NCI-H2029 treated with DMSO at 0.1 percent for 48 hours (cell line): ENCODE measurements at places on chromosomes 5 and 9.
A peak's percentile ranks its signal among the peaks of the same experiment; 100 is the strongest.

DNA sequence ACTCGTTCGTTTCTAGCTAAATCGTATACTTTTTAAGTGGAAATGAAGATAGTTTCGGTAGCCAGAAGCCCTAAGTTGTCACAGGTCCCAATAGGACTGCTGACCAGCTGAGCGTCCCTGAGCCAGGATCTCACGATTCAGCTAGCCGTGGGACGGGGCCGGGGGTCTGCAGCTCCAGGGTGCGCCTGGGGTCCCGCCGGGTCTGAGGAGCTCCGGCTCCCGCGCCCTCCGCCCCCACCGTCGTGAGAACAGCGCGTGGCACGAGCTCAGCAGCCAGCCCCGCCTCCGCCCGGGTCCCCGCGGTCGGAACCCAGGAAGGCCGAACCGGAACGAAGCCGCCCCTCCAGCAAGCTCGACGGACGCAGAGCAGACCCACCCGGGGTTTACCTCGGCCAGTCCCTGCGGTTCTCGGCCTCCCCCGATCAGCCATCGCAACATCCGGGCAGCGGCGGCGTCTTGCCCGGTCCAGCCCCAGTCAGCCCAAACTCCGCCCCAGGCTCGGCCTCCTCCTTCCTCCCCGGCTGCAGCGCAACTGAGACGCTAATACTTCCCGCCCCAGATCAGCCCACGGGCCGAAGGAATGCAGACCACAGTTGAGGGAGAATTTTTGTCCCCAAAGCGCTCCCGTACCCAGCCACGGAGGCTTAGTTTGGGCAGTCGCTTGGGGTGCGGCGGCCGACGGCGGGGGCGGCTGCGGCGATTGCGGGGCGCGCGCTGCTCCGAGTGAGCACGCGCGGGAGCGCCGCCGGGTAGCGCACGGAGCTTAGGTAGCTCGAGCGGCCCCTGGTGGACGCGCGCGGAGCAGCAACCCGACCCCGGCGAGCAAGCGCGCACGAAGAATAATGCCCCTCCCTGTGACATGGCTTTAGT is at the start of gene WDR41:
Gene WDR41, minus strand, starts transcription at position 534 of the 870 bp plus-strand sequence. Its CDS starts 96 bp downstream, at position 438.
- peak; percentile 38 for DNase-seq

DNA sequence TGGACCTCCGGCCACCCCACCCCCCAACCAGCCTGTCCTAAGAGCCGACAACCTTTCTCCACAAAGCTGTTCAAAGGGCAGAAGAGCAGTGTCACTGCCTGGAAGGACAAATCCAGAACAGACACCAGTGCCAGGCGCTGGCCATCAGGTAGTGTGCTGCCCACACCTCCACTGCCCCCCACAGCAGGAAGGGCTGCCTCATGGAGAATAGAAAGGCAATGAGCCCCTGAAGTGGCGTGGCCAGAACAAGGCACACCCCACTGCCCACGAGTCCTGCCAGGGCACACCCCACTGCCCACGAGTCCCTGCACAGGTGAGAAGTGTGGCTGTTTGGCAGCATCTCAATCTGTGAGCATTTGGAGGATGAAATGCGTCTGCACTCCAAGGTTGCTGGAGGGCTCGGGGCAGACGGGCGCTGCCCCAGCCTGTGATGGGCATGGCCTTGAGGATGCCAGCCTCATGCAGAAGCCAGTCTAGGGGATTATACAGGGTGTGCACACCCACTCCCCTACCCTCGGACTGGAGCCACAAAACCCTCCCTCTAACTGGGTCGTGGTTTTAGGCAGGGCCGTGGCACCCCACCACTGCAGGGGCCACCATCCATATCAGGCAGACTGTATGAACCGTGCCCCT is 2.3 kb upstream of the SLC9A3 start:
- DNase-seq = no peak

DNA sequence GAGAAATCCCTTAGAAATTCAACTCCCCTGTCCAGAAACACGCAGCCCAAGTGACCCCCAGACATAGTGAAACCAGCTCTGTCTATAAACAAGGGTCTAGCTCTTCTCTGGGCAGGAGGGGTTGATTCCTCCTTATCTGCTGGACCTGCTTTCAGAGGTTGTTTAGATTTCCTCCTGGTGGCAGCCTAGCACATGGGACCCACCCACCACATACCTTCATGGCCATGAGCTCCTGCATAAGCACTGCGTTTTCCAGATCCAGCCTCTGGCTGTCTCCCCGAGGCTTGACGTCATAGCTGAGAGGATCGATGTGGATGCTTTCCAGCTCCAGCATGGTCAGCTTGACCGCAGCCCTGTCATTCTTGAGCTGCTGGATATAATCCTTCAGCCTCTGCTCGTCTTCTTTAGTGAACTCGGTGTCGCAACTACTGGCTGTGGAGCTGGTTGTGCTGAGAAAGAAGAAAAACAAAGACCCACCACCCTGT is 77.0 kb downstream of the DCP2 start:
- DNase-seq = no peak

DNA sequence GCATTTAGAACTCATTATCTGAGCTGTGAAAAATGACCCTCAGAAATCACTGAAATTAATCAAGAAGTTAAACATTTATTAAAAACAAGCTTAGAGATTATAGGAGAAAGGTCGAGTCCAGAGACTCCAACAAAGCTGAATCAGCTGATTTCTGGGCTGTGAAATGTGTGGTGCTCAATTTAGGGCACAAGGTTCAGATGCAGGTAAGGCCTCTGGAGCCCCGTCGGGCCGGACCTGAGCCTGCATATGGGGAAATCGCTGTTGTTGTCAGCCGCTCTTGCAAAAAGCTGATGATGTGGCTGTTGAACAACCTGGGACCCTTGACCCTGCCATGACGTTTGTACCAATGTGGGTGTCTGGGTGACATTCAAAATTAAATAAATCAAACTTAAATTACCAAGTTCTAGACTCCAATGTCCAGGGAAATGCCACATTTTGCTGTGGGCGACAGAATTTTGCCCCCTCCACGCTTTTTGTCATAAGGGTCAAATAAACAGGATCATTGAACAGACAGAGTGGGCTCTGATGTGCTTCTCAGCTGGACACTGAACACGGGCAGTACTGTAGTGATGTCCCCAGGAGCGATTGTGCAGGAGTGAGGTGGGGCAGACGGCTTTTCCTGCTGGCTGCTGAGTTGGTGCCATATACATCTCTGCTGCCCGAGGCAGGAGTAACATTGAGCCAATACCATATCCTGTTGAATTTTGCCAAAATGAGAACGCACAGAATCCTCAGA is 27.2 kb upstream of the FBP1 start:
- no peak for DNase-seq

DNA sequence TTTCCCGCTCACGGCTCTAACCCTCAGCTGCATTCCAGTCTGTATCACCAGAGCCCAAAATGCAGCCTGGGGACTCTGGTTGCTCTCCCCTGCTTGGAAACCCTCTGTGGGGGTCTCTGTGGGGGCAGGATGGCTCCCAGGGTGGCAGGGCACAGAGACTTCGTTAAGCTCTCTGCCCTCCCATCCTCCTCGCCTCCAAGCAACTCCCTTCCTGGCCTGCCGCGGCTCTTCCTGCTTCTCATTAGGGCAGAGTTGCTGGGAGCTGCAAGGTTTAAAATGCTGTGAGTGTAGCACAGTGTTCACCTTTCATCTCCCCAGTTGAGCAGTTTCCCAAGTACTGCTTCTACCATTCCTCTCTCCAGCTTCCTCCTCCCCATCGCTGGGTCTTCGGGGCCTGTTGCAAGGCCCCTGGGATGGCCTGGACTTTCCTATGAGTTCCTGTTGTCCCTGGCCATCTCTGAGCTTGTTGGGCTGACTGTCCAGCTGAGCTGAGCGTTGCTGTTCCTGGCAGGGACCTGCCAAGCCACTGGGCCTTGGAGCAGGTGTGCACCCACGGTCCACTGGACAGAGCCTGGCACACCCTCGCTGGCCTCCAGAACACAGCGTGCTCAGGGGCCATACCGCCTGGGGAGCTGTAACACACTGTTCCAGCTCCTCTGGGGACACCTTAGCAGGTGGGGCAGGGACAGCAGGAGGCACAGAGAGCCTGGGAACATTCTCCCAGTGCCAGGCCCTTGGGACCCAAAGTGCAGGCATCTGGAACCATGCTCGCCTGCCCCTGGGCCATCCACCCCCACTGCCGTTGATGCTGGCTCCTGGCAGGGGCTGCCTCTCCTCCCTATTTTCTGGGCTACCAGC is 188.4 kb downstream of the C9orf50 start:
- DNase-seq = no peak

GRCh38 chr5:150659360-150660107 is 1.5 kb upstream of the MYOZ3 start:
- no peak for DNase-seq

DNA sequence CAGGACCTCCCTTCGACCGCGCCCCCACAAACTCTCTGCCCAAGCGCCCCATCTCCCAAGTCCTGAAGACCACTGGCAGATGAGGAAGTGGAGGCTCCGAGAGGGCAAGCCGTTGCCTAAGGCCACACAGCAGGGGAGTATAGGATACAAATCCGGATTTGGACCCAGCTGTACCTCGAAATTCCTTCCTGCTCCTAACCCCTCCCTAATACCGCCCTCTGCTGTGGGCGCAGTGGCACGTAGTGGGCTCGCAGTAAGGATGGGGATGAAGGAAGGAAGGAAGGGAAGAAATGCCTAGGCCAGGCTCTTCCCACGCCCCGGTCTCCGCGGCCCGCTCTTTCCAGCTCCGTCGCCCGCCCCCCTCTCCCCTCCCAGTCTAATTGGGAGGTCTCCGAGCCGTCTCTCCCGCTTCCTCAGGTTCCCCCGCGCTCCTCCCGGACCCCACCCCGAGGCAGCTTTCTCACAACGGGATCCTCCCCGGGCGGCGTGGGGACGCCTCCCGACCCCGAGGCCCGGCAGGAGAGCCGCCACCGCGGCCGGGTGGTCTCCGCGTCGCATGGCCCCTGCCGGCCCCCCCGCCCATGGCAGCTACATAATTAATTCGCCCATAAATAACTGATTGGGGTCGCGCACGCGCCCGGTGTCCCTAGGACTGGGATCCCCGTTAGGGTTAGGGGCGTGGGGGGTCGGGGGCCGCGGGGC is 138.9 kb downstream of the C9orf50 start:
- no peak for DNase-seq

GRCh38 chr5:30600892-30601291 is 592.6 kb upstream of the CDH6 start:
- DNase-seq = no peak

DNA sequence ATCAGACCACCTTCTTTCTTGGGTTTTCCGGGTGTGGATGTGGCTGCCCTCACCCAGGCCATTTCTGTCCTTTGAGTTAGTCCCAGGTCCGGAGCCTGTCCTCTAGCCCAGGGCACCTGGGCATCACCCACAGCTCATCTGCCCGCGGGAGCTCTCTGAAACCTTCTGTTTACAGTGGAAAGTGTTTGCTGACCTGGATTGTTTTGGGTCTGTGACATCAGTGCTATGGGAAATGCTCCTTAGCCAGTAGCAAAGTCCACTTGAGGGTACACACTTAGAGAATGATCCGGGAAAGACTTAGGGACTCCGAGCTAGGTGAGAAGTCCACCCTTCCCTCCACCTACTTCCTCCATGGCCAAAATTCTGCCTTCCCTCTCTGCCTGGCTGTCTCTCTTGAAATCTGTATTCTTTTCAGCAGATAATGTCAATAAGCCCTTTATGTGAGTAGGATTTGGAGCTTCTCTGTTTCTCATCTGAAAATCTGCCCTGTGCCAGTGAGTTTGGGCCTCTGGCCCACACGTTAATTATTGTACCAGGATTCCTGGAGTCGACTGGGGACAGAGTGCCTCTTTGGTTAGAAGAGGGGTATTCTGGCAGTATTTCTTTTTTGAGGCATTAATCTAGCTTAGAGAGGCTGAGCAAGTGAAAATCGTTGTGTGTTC is 19.9 kb downstream of the ABLIM3 start:
- DNase-seq = no peak

DNA sequence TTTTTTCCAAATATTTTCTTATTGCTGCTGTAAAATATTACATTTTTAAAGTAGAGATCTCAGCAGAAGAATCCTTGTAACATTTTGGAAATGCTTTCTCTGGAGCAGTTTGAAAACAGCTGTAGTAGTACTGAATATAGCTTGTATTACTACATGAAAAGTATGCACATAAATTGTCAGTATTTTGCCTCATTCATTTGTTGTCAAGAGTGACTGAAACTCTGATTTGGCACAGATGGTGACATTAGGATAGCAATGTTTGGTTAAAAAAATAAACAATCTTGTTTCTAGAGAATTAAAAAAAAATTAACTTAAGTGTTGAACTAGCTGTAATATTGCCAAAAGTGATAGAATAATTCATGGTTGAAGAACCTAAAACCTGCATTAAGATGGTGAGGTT is 90.4 kb downstream of the NNT start:
- DNase-seq = no peak

- no peak for DNase-seq
Observed at GRCh38 chr9:10014889-10015288, 597.9 kb downstream of the PTPRD start.

DNA sequence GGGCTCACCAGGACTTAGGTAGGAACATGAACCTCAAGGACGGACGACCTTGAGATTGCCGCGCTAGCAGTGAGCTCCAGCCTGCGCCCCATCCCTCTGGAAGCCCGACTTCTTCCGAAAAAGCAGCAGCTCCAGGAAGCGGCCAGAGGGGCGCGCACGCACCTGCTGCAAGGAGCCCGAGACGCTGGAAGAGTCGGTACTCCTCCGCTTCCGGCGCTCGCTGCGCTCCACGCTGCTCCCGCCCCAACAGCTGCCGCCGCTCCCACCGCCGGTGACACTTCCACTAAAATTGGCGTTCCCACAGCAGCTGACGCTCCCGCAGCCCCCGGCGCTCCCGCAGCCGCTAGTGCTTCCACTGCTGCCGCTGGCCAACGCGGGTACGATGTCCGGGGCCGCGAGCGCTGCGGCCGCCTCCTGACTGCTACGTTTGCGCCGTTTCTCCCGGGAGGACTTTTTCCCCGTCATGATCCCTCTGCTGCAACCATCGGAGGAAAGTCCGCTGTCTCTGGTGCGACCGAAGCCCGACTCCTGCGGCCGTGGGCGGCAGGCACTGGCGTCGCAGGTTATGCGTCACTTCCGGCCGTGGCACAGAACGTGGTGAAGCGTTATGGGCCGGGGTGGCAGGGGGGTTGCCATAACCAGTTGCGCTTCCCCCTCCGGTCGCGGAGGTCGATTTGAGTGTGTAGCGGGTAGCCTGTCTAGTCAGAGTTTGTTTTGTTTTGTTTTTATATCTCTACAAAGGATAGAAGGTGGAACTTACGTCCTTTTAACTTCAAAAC is at the start of gene CAAP1:
Gene CAAP1, minus strand, starts transcription at position 552 of the 779 bp plus-strand sequence. Its CDS starts 87 bp downstream, at position 465.
- DNase-seq = peak; percentile 73

GRCh38 chr5:120510098-120510637 is 46.1 kb downstream of the PRR16 start:
- DNase-seq = no peak

DNA sequence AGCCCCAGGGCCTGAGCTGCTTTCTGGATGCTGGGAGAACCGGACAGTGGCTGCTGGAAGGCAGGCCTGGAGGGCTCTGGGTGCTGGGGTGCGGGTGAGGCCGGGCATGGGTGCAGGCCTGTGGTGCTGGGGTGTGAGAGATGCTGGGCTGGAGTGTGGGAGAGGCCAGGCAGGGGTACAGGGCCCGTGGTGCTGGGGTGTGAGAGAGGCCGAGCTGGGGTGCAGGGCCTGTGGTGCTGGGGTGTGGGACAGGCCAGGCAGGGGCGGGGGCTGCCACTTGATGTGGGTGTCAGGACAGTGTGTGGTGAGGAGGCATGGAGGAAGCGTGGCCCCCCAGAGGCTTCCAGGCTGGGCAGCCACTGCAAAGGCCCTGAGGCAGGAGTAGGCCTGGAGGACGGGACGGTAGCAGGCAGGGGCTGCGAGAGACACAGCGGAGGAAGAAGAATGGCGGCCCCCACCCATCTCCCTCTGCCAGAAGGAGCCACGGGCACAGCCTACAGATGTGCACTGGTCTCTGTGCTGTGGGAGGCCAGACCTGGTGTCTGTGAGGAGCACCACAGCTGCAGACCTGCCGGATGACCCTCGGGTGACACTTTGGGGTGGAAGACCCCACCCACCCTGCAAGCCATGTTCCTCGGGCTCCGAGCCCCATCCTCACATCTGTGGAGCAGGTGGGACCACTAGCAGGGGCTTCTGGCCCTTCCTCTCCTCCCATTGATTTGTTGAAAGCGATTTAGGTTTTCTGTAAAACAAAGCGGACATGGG is 9.3 kb downstream of the NKD2 start:
- no peak for DNase-seq
